ENCODE measurements at places on chromosomes 3 and 15.

- no peak for DNase-seq
These were observed 1.3 kb upstream of the UNC13C start for GRCh38 chr15:53976844-53977392.

- DNase-seq: no peak
These were observed 25.6 kb upstream of the VPS8 start for GRCh38 chr3:184786280-184786941.

DNA sequence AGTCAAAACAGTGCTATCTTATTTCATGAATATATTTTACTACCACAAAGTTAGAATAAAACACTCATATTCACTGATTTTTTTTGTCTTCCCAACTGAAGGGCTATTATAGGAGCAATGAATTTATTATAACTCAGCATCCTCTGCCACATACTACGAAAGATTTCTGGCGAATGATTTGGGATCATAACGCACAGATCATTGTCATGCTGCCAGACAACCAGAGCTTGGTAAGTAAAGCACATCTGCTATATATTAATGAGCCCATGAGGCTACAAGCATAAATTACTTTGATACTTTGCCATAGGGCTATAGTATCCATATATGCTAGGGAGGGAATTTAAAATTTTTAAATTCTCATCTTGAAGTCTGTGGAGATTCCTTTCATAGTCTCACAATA is 95.9 kb downstream of the FEZF2 start:
- DNase-seq: no peak

- no peak for DNase-seq
These were observed 31.2 kb upstream of the USP3 start for GRCh38 chr15:63473007-63473748.

GRCh38 chr3:30156586-30157498 is 449.6 kb upstream of the TGFBR2 start:
- no peak for DNase-seq

DNA sequence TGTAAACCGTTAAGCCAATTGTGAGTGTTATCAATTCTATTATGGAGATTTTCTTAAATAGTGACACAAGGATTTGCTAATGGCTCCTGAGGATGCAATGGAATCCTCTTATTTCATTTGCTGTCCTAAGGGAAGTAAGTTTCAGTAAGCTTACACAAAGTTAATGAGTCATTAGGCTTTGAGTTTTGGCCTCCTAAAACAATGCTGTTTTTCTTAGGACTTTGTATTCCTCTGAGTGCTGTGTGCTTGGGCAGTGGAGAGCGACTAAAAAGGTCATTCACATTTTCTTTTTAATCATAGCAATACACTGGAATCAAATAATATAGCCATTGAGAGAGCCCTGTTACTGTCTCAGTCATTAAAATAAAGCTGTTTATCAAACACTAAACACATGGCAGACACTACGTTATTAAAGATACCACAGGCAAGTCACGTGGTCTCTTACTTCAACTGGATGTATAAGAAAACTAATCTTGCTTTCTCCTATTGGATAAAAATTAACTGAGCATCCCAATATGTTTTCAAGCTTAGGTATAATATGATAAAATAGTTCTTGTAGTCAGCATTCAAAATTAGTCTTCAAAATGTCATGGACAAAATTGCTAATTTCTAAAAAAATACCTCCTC is 290.8 kb downstream of the NLGN1 start:
- DNase-seq: no peak

- DNase-seq: no peak
These were observed 80.4 kb downstream of the ADAM10 start for GRCh38 chr15:58669108-58669507.

DNA sequence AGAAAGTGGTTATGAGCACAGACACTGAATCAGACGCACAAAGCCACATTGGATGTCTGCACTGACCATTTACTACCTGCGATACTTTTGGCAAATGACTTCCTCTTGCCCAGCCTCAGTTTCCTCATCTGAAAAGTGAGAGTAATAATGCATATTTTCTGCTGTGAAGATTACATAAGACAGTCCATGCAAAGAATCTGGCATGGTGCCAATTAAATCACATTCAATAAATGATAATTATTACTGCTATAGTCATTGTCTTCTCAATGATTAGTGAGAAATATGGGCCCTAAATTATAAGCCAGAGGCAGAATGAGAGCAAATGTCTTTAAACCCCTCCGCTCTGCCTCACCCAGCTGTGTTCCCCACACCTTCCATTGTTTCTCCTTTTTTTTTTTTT is 16.0 kb upstream of the BCL2L10 start:
- DNase-seq: no peak

Measured in stimulated activated CD4-positive, alpha-beta T cell treated with anti-CD3 and anti-CD28 coated beads, Interleukin-1b, Interleukin-23, amount 100 ng/mL, for 4 hours (primary cell).